ENCODE measurements at places on chromosomes 7 and 10.

DNA sequence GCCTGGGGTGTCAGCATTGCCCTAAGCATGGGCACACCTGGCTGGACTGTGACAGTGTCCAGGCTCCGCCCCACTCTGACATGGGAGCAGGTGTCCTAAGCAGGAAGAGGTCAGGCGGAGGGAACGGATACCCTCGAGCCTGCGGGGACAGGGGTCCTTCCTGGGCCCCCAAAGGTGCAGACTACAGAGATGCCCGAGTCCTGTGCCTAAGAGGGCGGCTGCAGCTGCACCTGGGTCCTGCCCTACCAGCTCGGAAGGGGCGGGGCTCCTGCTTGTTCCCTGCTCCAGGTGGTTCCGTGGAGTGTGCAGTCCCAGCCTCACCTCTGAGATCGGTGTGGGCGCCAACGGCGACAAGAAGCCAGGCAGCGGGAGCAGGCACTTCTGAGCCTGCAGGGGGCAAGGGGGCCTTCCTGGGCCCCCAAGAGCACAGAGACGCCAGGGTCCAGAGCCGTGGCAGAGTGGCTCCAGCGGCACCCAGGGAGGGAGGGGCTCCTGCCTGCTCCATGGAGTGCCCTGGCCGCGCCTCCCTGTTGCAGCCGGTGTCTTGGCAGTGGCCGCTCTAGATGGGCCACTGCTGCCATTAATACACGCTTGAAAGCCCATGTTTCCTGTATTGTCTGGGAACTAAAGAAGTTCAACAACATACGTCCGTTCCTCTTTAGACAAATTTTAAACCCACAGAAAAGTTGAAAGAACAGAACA is 64.5 kb upstream of the CACNA2D1 start:
- no peak for DNase-seq

DNA sequence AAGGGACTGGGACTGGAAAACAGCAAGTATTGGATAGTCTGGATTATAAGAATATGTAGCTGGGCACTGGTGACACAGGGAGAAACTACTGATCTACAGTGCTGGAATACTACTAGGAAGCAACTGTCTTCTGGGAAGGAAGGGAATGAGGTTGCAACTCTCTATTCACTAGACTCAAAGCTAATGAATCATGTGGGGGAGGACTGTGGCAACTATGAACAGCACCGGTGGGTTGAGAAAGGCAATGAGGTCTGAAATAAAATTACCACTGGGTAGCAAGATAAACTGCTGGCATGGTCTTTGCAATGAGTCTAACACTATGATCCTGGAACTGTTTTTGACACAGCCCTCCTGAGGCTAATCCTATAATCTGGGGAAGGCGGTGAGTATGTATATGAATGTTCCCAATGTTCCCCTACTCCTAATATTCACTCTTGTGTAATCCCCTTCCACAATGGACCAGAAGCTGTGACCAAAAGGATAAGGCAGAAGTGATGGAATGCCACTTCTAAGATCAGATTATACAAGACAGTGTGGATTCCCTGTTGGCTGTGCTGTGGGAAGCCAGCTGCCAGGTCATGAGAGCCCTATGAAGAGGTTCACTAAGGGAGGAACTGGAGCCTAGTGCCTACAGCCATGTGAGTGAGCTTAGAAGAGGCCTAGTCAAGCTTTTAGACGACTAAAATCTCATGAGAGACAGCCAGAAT is 101.3 kb upstream of the DNAJB12 start:
- no peak for DNase-seq

- DNase-seq: no peak
Measured at GRCh38 chr7:6576024-6576866, 1.0 kb upstream of the ZDHHC4 start.

- peak; percentile 59 for DNase-seq
Measured at GRCh38 chr10:73810735-73811465, 498 bp downstream of the NDST2 start.

DNA sequence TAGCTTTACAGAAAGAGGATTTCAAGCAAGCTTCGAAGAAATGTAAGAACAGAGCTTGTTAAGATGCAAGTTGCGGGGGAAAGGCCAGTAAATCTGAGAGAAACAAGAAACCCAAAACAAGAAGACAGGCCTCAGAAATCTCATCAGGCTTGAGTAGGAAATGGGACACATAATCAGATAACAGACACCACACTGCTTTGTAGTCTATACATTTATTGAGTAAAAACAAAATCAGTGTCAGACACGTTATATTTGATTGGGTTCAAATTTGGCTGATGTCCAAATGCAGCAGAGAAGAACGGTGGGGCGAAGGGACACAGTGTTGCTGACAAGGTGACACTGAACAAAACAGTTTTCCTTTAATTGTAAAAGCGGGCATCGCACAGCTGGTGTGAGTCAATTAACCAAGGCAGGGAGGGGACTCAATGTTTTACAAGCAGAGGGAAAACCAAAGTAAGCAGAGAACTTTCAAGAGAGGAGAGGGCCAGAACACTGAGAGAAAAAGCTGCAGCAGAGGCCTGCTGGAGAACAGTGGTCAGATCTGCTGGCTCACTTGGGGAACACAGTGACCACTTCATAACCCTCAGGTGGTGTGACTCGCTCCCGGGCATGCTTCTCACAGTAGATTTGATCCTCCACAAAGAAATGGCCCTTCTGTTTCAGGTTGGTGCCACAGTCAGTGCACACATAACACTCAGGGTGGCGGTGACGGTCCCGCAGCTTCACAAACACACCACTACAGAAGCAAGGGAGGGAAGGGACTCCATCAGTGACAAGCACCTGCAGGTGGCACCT is 43.5 kb downstream of the ACSM6 start:
- no peak for DNase-seq

DNA sequence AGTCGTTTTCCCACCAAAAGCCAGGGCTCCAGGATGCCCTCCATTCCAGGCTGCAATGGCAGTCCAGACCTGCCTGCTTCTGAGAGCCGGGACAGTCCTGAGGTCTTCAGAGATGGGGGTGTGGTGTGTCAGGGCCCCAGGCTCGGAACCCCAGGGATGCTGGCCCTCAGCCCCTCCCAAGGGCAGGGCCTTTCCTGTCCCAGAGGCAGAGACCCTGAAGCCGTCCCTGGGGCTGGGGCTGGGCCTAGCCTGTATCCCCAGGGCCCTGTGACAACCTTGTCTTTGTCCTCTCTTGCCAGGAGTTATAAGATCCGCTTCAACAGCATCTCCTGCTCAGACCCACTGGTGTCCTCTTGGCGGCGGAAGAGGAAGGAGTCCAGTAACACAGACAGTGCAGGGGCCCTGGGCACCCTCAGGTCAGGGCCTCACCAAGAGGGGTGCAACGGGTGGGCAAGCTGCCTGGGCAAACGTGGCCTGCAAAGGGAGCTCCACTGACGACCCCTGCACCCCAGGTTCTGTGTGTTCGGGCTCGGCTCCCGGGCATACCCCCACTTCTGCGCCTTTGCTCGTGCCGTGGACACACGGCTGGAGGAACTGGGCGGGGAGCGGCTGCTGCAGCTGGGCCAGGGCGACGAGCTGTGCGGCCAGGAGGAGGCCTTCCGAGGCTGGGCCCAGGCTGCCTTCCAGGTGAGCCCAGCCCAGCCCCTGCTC is 15.9 kb downstream of the NOS3 start:
- DNase-seq: no peak

DNA sequence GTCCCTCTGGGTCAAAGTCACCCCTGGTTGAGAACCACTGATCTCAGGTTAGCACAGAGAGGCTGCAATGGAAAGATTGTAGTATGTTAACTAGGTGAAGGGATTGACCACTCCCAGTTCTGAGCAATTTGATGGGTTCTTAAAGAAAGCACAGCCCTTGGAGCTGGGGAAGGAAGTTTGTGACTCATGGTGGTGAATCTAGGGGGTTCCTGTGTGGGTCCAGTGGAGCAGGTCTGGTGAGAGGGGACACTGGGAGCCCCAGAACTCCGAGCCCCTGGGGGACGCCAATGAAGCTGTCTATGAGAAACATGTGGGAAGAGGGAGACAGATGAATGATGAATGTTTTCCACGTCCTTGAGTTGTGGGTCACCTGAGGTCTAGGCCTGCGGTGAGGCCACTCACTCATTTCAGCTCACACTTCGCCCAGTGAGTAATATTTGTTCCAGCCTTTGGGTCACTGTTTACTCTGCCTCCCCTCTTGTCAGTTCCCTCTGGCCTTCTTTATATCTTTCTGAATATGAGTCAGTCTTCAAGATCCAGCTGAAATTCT is 341.9 kb downstream of the LRMDA start:
- DNase-seq: no peak

DNA sequence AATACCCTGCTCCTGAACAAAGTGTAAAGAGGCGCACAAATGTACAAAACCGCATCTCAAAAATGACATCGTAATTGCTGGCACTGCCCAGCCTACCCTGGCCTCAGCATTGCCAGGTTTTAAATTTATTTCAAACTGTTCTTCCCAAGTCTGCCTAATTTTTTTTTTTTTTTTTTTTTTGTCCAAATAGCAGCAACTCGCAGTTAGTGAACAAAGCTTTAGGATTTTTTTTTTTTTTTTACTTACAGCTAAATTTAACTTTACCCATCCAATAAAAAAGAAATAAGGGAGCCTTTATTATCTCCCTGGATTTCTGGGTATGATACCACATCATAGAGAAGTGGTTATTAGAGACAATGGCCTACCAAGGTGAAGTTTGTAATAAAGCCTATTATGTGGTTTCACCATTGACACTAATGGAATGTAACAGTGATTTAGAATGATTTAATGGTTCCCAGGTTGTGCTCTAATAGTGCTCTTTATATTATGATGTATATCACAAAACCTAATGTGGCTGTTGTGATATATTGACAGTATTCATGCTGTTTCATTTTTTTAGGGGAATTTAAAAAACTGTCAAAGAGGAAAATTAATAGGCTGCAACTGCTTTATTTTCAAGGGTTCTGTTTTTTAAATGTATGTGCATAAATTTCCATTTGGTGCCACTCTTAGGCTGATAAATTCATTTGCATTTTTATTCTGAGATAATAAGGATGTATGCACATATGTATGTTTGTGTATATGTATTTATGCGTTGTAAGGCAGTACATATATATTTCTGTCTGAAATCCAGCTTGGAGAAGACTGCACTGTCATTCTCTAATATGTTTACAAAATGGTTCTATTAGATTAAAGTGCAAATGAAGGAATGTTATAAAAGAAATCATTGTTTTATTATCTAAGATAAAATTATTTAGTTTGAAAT is 309.0 kb downstream of the TFEC start:
- DNase-seq: no peak

- no peak for DNase-seq
Measured at GRCh38 chr7:86645225-86645608, 1.5 kb downstream of the GRM3 start.

DNA sequence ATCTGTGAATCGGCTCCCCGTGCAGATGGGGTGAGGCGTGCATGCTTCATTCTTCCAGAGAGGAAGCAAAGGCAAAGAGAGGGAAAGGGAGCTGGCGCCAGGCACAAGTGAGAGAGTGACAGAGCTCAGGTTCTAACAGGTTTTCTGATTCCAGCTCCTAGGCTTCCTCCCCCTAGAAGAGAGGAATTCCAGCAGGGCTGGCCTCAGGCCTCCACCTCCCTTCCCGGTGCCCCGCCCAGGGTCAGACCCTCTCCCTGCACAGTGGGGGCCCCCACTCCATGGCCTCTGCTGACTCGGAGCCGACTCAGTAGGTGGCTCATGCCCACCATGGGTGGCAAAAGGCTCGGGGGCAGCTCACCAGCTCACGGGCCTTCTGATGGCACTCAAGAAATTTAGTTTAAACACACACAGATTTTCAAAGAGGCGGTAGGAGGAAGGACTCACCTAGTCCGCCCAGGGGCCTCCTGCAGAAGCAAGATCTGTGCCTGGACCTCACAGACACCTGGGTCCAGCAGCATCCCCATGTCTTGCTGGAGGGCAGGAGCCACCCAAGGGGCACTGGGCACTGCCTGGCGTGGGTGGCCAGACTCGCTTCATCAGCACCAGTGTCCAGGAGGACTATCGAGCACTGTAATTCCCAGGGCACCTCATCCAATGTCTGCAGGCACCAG is 183.5 kb downstream of the MAD1L1 start:
- DNase-seq: peak; percentile 30

DNA sequence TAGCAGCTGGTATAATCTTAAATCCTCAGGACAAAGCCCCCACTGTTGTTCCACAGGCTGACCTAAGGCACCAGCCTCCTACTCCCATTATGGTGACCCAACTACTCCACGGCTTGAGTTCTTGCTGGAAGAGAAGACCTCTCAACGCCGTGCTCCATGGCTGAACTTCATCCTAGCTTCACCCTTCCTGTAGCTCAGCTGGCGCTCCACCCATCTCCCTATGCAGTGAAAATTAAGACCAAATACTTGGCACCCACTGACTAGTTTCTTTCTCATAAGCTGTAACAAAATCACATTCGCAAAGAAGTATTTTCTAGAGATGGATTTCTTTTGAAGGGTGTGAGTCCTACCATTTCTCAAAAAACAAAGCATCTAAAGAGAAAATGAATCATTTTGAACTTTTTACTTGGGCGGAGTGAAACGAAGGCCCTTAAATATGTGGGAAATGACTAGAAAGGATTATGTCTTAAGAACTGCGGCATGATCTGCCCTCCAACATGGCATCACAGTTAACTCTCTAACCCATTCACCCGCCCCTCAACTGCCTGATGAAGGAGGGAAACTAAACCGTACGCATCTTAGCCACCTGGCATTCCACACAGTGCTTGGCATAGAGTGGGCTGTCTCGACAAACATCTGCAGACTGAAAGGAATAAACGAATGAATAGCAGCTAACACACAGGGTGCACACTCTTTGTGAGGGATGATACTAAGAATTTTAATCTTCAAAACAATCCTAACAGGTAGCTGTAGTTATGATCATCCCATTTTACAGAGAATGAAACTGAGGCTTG is 32.7 kb downstream of the GFRA1 start:
- DNase-seq: no peak

DNA sequence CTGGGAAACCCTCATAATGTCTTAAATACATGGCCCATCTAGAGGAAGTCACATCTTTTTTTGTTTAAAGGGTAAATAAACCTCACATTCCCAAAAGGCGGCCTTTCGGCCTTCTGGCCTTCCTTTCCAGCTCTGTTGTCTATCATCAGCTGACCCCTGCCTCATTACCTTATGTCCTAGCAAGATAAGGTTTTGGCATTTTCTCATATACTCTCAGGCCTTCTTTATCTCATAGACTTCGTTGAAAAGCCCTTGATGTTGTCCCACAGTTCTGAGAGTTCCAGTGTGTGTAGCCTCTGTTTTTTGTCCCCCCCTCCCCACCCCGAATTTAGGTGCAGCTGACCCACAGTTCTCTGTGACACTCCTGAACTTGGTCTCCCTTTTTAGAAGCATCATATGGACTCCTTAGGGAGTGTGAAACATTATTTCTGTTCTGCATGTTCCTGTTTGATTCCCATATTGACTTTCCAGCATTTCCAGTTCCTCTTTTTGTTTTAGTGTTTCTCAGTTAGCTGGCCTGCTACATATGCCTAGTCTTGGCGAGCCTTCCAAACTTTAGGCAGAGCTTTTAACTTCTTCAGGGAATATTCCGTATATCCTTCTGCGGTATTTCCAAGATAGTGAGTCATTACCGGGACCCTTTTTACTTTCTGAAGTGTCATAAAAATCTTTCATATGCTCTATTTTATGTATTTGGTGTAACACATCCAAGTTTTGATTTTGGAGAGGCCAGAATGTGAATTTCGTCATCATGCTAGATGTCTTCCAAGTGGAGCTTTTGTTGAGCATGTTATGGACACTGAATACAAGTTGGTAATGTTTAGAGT is 138.5 kb downstream of the LRRC4 start:
- no peak for DNase-seq

Data from Right ventricle myocardium superior (tissue), 1 donor.